ENCODE measurements at places on chromosomes 2 and 18.

- DNase-seq, result no peak
Measured at GRCh38 chr2:29213888-29214291, 98.7 kb downstream of the CLIP4 start.

DNA sequence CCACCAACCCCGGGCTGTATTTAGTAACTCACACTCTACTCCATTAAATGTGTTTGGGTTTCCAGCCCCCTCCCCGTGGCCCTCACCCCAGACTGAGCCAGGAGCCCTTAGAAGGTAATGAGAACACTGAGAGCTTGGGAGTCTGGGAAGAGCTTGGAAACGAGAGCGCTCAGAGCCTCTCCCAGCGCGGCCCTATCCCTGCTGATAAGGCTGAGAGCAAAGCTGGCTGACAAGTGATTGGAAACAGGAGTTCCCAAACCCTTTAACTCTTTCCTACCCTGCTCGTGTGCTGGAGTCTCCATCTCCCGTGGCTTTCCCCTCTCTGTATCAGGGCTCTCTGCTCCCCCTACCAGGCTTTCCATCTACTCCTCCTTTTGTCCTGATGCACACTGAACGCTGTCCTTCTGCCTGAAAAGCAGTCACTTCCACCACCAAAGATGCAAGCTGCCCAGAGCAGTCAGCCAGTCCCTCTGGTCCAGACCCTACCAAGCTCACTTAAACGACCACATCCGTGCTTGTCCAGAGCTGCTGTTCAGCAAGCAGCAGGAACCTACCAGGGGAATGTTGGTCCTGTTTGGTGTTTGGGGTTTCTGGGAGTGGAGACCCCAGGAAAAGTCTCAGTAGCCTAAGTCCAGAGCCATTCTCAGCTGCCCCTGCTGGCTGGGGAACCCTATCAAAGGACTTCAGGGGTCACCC, 100.0 kb upstream of the PKDCC start:
- no peak for DNase-seq

- DNase-seq, result no peak
Measured at GRCh38 chr18:33470216-33470615, 29.7 kb upstream of the CCDC178 start.

DNA sequence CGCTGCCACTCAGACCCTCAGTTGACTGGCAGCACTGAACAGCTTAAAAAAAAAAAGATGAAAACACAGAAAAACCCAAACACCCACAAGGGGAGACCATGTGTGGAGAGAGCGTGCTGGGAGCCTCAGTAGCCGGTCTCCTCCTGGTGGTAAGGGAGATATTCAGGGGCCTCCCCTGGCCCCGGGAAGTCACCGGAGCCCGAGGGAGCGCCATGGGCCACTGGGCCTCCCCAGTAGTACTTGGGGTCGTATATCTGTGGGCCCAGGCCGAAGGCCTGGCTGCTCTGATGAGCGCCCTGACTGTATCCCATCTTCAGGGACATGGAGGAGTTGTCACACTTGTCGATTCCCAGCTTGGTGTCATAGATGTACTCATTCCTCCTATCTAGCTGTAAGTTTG, 145.7 kb upstream of the TEKT4 start:
- no peak for DNase-seq

- DNase-seq, result no peak
Measured at GRCh38 chr2:174633623-174633930, 36.0 kb upstream of the WIPF1 start.

- no peak for DNase-seq
Measured at GRCh38 chr2:65031341-65032018, 24.7 kb upstream of the CEP68 start.

GRCh38 chr2:46737577-46737976, 178.0 kb downstream of the MCFD2 start:
- DNase-seq, result no peak

GRCh38 chr2:119721043-119721442, 38.7 kb upstream of the PTPN4 start:
- DNase-seq, result no peak

GRCh38 chr2:221120643-221121042, 451.5 kb downstream of the EPHA4 start:
- DNase-seq, result no peak

- no peak for DNase-seq
Measured at GRCh38 chr2:215615803-215616174, 179.9 kb upstream of the FN1 start.

DNA sequence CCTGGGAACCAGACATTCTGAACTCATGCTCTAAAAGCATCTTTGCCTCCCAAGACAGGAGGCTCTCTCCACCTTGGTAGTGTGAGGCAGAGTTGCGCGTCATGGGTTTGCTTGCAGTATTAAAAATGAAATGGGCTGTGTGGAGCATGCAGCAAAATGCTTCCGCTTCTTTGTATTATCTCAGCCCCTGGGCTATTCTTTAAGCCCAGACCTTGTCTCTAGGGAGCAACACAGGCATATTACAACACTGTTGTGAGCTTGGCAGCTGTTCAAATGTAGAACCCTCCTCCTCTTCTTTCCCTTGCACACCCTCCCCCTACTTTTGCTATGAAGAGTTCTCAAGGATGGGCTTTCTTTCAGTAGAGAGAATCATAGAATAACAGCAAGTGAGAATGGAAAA, 185.1 kb upstream of the LHCGR start:
- no peak for DNase-seq

DNA sequence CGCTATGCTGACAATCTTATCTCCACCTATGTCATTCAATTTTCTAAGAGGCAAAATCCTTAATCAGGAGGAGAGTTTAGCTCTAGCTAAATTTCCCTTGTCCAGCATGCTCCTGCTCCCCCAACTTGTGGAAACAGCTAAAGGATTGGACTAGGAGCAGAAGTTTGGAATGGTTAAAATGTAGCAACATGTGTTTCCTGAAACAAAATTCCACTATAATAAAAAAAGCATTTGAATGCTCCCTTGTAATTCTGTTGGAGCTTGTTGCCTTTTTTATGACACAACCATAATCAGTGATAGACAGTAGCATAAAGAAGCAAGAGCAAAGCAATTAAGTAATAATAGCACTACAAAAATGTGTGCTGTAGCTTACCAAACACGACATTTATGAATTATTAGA, 6.9 kb downstream of the ACTR3 start:
- DNase-seq, result no peak

DNA sequence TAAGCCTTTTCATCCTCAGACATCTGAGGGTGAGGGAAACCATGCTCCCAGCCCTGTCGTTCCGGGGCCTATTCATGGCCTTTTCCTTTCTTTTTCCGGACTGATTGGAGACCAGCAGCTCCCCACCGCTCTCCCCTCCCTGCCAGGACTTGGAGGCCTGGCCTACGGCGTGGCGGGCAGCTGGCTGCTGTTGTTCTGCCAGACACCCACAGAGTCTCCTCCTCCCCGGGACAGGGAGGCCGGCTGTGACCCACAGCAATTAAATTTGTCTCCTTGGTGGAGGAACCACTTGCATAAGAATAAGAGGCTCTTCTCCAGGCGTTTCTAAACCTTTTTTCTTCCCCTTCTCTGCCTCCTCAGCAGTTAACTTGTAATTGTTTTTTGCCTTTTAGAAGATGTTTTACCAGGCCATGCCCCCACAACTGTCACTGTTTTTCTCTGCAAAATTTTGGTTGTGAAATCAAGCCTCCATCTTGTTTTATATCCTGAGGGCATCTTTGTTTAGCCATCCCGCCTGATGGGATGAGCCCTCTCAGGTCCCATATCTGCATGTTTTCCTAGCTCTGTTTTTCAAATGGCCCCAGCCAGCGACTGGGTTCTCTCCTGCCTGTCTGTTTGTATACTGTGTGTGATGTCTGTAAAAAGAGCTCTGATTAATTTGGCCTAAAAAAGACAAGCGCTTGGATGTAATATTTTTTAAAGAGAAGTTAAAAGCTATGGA, 1060.0 kb upstream of the DDX18 start:
- no peak for DNase-seq

- no peak for DNase-seq
Measured at GRCh38 chr18:79560042-79560860, 119.4 kb upstream of the CTDP1 start.

DNA sequence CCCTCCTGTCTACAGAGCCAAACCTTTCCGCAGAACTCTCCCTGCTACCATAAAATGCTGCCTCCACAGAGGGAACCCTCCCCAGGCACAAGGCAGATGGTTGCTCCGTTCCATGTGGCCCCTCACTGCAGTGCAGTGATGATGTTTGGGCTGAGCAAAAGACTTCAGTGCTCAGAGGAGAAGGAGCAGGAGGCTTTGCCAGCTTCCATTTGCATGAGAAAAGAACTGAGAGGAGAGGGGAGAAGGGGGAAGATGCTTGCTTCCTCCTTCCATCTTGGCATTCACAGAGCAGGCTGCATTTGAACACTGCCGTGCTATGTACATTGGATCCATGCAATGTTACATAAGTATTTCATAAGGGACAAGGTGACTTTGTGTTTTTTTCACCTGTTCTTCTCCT, 46.6 kb upstream of the TMEM200C start:
- no peak for DNase-seq

- no peak for DNase-seq
Measured at GRCh38 chr2:134985061-134985460, 62.2 kb downstream of the MAP3K19 start.

- no peak for DNase-seq
Measured at GRCh38 chr18:28972333-28972907, 795.5 kb upstream of the CDH2 start.

DNA sequence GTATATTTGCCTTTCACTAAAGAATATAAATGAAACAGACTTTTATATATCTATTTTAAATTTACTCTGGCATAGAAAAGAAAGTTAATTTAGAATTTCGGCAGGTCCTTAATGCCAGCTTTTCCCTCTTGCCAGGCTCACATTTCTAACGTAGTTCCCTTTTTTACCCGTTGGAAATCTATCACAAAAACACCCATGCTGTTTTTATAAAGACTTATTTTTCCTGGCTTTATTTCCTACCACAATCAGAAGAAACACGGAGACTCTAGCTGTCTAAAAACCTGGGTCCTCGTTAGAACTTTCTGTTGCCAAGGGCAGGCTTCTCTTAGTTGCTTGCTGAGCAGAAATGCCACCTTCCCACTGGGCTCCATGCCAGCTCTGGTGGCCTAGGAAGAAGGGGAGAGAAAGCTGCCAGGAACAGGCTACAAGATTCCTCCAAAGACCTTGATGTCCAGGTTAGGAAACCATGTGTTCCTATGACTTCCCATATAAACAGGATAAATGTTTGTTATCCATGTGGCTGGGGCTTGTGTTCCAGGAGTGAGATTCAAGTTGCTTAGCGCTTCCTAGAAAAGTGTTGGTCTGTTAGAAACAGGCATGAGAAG, 17.8 kb upstream of the TMEM18 start:
- no peak for DNase-seq

DNA sequence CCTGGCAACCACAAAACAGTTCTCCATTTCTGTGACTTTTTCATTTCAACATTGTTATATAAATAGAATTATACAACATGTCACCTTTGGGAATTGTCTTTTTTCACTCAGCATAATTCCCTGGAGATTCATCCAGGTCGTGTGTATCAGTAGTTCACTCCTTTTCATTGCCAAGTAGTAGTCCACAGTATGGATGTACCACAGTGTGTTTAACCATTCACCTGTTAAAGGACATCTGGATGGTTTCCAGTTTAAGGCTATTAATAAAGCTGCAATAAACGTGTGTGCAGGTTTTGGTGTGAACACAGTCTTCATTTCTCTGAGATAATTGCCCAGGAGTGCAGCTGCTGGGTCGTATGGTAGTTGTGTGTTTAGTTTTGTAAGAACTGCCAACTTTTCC, 35.7 kb downstream of the COPS7B start:
- DNase-seq, result no peak

GRCh38 chr2:138493334-138493733, 8.2 kb upstream of the SPOPL start:
- DNase-seq, result no peak

DNA sequence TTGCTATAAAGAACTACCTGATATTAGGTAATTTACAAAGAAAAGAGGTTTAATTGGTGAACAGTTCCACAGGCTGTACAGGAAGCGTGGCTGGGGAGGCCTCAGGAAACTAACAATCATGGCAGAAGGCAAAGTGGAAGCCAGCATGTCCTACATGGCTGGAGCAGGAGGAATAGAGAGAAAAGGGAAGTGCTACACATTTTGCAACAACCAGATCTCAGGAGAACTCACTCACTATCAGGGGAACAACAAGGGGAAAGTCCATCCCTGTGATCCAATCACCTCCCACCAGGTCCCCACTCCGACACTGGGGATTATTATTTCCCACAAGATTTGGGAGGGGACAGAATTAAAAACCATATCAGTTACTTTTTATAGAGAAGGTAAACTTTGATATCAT, 273.5 kb upstream of the MMADHC start:
- no peak for DNase-seq

DNA sequence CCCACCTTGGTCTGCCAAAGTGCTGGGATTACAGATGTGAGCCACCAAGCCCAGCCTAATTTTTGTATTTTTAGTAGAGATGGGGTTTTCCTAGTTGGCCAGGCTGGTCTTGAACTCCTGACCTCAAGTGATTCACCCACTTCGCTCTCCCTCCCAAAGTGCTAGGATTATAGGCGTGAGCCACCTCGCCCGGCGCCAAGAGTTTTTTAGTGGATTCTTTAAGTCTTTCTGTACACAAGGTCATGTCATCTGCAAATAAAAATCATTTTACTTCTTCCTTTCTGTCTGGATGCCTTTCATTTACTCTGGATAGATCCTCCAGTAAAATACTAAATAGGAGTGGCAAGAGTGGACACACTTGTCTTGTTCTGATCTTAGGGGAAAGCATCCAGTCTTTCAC, 61.7 kb downstream of the KCMF1 start:
- no peak for DNase-seq

DNA sequence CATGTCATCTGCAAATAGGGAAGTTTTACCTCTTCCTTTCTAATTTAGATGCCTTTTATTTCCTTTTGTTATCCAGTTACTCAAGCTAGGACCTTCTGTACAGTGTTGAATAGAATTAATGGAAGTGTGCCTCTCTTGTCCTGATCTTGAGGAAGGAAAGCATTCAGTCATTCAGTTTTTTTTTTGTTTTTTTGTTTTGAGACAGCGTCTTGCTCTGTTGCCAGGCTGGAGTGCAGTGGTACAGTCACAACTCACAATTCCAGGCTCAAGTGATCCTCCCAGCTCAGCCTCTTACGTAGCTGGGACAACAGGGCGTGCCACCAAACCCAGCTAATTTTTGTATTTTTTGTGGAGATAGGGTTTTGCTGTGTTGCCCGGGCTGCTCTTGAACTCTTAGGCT, 203.9 kb upstream of the ALPP start:
- DNase-seq, result no peak

GRCh38 chr2:114717049-114717448, 274.6 kb downstream of the DPP10 start:
- DNase-seq, result no peak

DNA sequence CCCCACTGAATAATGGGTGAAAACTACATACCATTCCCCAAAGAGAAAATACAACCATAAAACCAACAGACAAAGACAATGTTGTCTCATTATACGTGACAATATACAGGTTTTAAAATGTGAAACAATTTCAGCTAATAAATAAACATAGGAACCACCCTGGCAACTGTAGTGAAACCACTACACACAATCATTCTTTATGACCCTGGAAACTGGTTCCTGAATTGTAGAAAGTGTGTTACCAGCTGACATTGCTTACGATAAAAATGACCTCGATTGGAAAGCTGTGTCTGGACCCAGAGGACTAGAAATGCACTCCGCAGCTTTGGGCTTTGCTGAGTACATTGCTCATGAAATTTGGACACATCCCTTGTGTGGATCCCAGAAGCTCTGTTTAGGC, 73.9 kb upstream of the LPIN2 start:
- no peak for DNase-seq
